CD4-positive, alpha-beta T cell treated with Interleukin-17A for 1 hour (primary cell): ENCODE measurements at places on chromosomes 4 and X.

GRCh38 chrX:107628662-107629539, 591 bp downstream of the PRPS1 start:
- peak; percentile 65 for DNase-seq

GRCh38 chr4:7147661-7148310, 44.6 kb upstream of the SORCS2 start:
- DNase-seq: no peak

DNA sequence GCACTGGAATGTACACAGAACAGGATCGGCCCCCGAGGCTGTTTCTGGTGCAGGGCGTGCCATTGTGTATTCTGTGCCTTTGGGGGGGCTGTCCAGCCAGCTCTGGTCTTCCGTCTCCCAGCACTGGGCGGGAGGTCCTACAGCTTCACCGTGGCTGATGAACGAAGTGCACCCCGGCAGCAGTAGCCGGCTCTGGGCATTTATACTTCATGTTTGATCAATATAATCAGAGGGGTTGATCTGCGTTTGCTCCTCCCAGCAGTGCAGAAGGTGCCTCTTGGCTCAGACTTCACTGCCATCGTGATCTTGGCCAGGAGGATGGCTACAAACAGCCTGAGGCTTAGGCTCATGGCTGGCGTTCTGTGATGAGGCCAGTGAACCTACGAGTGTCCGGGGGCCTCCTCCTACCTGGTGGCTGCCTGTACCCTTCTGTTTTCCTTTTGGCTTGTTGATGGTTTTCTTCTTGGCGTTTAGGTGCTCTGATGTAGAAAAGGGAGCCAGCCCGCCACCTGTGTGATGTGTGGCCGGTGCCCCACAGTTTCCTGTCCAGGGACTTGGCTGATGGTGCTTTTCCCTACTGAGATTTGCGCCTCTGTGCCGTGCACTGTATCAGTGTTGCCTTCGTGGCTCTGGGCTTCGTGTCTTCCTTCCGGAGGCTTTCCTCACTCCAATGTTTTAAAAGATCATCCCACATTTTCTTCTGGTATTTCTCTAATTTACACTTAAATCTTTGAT, 31.2 kb upstream of the HGFAC start:
- DNase-seq: no peak

- DNase-seq: no peak
These were observed 34.8 kb downstream of the POLA1 start for GRCh38 chrX:24728530-24728929.

DNA sequence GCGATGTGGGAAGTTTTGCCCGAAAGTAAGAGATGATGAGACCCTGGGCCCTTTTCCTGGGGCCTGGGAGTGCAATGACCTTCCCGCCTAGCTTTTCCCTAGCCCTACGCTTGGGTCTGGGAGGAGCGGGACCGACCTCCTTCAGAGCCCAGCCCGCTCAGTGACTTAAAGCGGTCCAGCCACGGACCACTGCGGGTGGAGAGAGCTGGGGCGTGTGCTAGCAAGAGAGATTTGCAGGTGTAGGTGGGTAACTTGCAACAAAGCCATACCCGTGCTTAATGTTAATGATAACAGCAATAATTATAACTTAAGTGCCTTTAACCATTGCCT, 503 bp upstream of the PDE5A start:
- no peak for DNase-seq

GRCh38 chr4:20217521-20217920, 34.2 kb upstream of the SLIT2 start:
- DNase-seq: no peak

GRCh38 chr4:101123231-101123630, 224.1 kb downstream of the PPP3CA start:
- no peak for DNase-seq

DNA sequence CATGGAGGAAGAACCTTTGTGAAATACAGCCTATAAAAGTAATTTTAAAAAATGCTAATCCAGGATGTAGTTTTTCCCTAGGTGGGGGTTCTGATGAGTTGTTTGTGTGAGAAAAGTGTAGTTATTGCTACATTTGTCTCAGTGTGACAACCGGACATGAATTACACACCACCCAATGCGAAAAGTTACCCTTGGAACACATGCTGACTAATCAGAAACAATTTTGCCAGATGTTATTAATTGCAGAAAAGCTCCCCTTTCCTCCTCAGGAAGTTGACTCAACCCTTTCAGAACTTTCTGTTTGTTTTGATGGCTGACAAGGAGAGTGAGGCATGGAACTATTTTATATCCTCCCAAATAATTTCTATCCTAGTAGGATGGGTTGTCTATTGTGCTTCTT, 38.1 kb upstream of the EDA2R start:
- DNase-seq: no peak

- DNase-seq: no peak
These were observed 5.3 kb upstream of the STBD1 start for GRCh38 chr4:76301068-76301774.

DNA sequence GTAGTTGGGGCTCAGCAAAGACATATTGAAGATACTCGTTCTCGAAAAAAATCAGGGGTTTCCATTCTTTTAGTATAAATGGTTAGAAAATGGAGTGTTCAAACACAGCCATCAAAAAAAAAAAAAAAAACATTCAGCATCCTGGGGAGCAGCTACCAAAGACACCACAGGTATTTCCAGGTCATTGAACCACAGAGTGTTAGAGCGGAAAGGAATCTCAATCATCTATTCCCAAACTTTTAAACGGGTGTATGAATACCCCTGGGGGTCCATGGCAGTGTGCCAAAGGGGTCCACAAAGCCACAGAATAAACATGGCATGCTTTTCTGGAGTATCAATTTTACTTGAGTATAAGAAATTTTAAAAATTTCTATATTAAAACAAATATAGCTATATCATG, 6.9 kb upstream of the FGF16 start:
- DNase-seq: no peak

- DNase-seq: no peak
These were observed 100.2 kb downstream of the OTC start for GRCh38 chrX:38452603-38453002.

- DNase-seq: no peak
These were observed 45.2 kb downstream of the ZNF674 start for GRCh38 chrX:46500054-46500453.
